ENCODE measurements at places on chromosomes 2 and 18.
A peak's percentile ranks its signal among the peaks of the same experiment; 100 is the strongest.

GRCh38 chr2:25290811-25291495 lies 50.8 kb downstream of the DNMT3A start:
- no peak for DNase-seq

- DNase-seq: no peak
These were observed 30.6 kb upstream of the CREB1 start for GRCh38 chr2:207499114-207499513.

DNA sequence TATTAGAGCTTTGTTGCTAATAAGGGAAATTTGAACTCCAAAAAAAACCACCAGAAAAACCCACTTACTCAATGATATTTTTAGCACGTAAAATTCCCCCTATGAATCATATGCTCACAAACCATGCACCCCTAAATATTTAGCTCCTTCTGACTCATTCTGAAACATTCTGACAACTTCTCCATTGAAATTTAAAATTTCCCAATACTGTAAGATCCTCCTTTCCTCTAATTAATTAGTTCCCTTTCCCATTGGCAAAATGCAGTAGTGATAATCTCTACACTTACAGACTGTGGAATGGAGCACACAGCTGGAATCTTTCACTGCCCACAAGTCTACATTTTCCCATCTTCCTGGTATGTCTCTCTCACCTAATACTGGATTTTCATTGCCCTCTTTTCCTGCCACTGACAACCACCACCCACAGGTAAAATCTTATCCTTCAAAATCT lies 215.8 kb upstream of the ACVR2A start:
- DNase-seq: no peak

DNA sequence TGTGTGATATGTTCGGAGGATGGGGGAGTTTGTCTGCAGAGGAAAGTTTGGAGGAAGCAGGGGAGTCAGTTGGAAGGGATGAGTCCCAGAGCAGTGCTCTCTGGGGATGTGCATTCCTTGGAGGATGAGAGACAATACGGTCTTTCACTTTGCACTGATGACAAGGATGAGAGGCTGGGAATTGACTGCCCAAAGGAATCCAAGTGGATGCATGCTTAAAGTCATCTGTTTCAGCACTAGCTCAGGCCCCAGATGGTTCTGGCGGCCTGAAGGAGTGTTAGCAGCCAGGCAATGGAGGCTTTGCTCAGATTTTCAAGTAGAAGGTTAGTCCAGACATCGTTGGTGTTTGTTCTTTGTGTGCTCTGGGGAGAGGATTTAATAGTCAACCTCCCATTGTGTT lies 100.2 kb downstream of the CRIM1 start:
- DNase-seq: no peak

- peak; percentile 84 for DNase-seq
These were observed 9.9 kb downstream of the ALPK2 start for GRCh38 chr18:58618822-58619595.

DNA sequence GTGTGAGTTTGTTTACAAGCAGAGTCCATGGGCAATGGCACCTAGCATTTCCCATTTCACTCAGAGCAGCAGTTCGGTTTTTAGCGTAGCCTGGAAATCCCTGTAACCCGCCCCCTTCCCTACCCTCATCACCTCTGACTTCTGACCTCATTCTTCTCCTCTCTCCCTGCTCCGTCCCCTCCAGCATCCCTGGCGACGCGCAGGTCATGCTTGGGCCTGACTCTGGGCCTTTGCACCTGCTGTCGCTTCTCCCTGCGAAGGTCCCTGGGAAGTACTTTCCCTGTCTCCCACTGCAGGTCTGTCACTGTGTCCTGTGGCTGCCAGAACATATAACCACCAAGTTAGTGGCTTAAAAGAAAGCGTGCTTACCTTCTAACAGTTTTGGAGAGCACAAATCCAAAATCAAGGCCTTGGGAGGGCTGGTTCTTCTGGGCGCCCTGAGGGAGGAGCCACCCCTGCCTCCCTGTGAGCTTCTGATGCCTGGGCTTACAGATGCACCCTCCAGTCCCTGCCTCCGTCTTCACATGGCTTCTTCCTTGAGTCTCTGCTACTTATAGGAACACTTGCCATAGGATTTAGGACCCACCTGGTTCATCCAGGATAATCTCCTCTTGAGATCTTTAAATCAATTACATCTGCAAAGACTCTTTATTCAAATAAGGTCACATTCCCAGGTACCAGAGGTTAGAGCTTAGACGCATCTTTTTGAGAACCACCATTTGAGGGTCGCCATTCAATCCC lies 8.1 kb upstream of the RAB17 start:
- no peak for DNase-seq
